CD4-positive, alpha-beta T cell treated with Interleukin-17A for 4 hours (primary cell): ENCODE measurements at places on chromosomes 1 and 21.

DNA sequence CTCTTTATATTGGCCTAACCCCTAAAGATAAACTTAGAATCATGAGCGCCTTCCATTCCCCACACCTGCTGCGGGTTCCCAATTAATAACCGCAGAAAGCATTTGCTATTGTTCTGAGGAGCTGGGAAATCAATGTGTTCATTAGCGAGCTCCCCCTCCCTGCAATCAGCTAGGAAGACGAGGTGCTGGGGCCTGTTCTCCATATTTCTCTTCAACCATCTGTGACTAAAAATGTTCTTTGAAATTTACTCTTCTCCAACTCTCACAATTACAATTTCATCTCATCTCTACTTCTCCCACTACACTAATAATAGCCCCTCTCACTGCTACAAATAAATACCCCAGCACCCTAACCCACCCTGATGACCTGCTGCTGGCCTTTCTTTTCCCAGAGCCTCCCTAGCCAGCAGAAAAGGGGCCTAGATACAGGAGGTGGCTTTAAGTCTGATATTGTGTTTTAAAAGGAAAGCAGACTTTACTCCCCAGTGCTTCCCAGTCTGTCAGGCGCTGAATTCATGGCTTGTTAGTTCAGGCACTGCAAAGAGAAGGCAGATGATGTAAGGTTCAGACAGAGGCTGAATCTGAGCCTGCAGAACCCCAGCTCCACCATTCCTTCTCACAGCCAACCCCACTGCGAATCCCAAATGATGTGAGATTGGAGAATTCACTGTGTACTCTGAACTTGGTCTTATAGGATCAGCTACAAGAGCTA, 477.5 kb upstream of the DAB1 start:
- no peak for DNase-seq

DNA sequence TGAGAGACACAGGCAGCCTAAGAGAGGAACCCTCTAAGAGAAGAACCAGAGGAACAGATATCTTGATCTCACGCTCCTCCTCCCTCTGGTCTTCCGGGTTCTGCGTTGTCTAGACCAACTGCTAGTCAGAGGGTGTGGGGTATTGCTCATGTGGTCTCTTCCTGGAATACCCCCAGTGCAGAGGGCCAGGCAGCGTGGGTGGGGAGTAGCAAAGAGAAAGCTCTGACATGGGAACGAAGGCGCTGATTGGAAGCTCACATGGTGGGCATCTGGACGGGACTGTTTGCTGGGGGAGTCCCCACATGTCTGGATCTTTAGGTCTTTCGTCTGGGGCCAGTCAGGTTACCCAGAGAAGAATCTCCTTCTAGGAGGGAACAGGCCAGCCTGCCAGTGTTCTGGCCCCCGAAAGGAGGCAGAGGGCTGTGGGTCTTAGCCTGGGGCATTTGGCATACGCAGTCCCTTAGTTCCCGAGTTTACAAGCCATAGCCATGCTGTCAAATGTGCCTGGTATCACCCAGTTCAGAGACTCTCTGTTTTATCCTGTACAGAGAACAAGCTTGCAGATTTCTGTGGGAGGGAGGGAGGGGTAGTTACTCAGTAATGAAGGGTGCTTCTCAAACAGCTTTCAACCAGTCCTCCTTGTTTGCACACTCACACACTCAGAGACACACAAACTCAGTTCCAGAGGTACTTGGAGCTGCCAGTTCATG, 18.3 kb upstream of the IL6R start:
- peak; percentile 79 for DNase-seq

DNA sequence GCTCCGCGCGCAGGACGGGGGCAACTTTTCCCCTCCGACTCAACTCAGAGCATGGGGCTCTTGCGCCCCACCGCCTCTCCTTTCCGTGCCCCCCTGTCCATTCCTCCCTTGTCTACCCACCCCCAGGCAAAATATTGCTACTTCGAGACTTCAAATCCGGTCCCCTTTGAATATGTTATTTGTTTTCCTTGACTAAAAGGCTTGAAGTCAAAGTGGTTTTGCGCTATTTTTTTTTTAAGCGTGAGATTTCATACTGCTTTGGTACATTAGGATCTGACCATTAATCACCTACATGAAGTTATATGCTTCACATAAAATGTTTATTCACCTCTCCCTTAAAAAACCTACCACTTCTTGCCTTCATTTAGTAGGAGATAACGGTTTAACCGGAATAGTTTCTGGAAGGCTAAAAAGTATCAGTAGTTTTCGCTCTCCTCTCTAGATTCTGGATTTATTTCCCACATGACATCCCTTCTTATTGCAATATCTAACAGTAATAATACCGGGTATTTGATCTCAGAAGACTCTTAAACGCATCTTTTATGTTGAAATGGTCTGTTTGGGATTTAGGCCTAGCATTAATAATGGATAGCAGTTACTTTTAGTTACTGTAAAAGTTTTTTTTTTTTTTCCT, 1.6 kb downstream of the NFIA start:
- no peak for DNase-seq

- no peak for DNase-seq
Measured at GRCh38 chr1:245873883-245874671, 633.0 kb downstream of the SMYD3 start.

- DNase-seq: no peak
Measured at GRCh38 chr1:28506907-28507246, 1.0 kb downstream of the RCC1 start.

DNA sequence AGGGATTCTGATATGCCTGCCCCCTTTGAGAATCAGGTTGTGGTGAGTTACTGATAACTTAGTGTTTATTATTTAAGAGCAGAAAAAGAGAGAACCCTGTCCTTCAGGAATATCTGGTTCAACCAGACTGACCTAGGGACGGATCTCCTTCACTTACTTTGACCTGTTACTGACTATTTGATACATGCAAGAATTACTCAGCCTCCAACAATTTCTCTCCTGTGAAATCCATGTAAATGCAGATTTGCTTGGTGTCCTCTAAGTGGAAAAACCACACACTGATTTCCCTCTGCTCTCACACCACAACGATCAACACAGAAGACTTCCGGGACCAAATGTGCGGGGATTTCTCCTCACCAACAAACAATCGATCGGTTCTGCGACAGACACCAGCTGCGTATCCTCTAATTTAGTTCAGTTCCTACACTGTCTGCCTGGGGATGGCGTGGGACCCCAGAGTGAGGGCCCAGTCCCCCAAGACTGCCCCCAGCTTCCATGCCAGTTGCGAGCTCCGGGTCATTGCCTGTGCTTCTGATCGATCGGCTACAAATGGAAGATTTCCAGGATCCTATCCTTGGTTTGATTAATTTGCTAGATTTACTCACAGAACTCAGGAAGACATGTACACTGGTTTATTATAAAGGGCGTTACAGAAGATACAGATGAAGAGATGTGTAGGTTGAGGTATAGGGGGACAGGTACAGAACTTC, 51.7 kb downstream of the BACE2 start:
- DNase-seq: no peak

DNA sequence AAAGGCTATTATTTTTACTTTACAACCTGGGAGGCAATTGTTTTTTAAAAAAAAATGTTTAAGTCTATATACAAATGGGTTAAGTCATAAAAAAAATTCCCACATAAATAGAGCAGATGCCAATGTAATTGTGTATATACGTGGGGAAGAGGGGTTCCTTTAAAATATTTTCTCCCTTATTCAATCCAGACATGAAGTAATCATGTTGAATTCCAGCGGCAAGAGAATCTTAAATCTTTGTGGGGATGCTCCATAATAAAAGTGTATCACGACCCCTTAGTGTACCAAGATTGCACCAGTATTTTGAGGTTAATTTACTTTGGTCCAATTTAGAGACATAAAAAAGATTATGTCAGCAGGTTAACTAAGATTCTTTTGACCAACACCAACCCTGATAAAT, 62.1 kb downstream of the ARID4B start:
- no peak for DNase-seq

GRCh38 chr1:216582151-216582550, 141.1 kb downstream of the ESRRG start:
- no peak for DNase-seq

- no peak for DNase-seq
Measured at GRCh38 chr1:198726455-198726854, 87.6 kb downstream of the PTPRC start.

- no peak for DNase-seq
Measured at GRCh38 chr1:216306830-216307229, 116.4 kb downstream of the USH2A start.

GRCh38 chr1:234611847-234612351, 1.9 kb upstream of the IRF2BP2 start:
- peak; percentile 18 for DNase-seq

GRCh38 chr1:194698908-194699318, 1512.5 kb upstream of the B3GALT2 start:
- DNase-seq: no peak

GRCh38 chr1:64608005-64608650, 136.7 kb upstream of the RAVER2 start:
- no peak for DNase-seq

- DNase-seq: peak; percentile 39
Measured at GRCh38 chr1:40532844-40533424, 1.5 kb downstream of the ZNF684 start.

DNA sequence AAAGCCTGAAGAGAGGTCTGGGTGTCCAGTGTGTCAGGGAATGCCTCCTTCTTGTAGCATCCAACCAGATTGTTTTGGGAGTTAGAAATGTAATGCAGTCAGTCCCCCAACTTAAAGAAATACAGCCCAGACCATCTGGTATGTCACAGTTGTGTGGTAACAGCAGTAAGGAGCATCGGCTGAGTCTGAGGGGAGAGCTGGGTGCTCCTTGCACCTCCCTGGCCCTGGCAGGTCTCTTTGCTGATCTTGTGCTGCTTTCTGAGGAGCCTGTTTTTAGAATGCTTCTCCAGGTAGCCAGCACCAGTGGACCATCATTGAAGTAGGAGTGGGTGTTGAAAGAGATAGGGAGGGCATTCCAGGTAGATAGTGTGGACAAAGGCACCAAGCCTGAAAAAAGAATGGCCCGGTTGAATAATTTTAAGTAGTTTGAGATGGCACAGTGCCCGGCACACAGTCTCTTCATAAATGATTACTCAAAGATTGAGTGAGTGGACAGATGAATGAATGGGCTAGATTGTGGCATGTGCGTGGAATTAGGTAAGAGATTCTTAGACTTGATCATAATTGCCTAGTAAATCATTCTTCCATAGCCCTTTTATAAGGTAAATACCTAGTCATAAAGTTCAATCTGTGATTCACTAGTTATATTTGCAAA, 46.5 kb downstream of the LAMC1 start:
- DNase-seq: no peak

GRCh38 chr1:109338608-109339007, 31.8 kb upstream of the MYBPHL start:
- no peak for DNase-seq

DNA sequence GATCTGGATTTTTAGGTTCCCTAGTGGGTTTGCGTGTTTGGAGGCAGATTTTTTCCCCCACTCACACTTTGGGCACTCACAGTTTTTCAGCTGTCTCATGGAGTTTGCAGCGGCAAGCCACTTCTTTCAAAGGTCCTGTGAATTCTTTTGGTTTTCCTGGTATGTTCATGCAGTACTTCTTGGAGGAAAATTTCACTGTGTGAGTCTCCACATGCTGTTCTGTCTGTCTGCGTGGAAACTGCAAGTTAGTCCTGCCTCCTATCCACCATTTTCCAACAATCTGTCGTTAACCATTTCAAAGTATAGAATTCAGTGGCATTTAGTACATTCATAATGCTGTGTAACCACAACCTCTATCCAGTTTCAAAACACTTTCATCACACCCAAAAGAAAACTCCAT, 793 bp upstream of the FMO1 start:
- no peak for DNase-seq

DNA sequence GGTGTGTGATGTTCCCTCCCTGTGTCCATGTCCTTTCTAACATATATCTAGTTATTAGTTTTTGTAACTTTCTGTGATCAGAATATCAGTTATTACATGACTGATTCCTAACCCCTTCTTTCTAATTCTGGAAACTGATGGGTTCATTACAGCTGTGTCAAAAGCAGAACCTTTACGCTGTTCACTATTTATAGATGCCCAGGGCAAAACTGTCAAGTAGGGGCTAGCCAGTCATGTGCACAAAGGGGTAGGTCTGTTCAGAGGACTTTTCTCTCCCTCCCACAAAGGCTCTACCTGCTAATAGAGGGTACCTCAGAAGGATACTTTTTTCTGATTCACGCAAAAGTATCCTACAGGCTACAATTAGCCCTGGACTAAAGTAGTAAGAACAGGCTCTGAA, 79.2 kb downstream of the NRDC start:
- DNase-seq: no peak

DNA sequence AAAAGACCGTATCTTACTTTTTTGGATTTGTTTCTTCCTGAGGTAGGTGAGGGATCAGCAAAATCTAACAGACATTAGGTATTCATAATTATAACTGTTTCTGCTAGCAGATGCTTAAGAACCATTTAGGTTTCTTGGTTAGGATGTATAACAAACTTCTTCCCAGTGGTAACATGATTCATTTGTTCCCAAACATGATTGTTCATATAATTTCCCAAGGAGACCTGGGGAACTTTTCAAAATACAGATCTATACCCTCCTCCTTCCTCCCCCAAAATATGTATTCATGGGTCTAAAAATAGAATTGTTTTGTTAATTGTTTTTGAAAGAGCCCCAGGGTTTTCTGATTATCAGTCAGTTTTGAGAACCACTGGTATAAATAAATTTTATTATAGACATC, 228.2 kb downstream of the COP1 start:
- DNase-seq: no peak

- DNase-seq: no peak
Measured at GRCh38 chr1:163604896-163605295, 283.1 kb downstream of the NUF2 start.

DNA sequence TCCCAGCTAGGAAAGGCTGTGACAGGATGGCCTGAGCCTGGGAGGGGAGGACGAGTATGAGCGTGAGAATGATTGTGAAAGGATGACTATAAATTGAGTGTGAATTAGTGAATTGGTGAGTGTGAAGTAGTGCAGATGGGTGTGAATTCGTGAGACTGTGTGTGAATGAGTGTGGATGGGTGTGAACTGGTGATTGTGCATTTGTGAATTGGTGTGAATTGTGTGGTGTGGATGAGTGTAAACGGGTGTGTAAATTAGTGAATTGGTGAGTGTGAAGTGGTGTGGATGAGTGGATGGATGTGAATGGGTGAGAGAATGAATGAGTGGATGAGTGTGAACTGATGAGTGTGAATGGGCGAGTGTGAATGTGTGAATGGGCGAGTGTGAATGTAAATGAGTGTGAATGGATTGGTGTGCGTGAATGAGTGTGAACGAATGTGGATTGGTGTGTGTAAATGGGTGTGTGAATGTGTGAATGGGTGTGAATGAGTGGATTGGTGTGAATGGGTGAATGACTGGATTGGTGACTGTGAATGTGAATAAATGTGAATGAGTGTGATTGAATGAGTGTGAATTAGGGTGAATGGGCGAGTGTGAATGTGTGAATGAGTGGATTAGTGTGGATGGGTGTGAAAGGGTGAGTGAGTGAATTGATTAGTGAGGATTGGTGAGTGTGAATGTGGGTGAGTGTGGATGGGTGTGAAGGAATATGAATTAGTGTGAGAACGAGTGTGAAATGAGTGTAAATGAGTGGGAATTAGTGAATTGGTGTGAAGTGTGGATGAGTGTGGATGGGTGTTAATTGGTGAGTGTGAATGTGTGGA, 7.7 kb upstream of the MXRA8 start:
- no peak for DNase-seq
